ENCODE measurements at places on chromosomes 13 and 19.
A peak's percentile ranks its signal among the peaks of the same experiment; 100 is the strongest.

DNA sequence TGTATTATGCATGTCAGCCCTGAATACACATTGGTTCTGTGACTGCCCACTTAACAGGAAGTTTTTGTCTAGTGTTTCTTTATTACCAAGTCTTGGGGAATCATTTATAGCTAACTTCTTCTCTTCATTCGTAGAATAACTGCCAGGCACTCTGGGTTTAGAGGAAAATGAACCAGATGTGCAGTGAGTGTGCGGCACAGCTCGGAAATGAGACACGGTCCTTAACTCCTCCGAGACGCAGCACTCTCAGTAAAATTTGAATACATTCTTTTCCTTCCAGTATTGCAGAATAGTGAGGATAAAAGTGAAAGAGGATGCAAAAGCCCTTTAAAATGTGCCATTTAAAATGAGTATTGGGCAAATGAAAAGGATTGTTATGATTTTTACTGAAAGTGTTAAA, 29.2 kb downstream of the ATP8A2 start:
- H3K4me1 ChIP-seq = no peaks in the 10 kb centered on the region
- no peak overlapping the region for H3K4me3 ChIP-seq
- no peak overlapping the region for H3K27ac ChIP-seq
- H3K27me3 ChIP-seq = no peaks in the 10 kb centered on the region
- DNase-seq = no peak

- H3K27me3 ChIP-seq = peaks cover 7% of the 10 kb centered on the region
- H3K36me3 ChIP-seq = no peaks in the 10 kb centered on the region
- DNase-seq = no peak
Measured at GRCh38 chr19:1295169-1296012, 9.7 kb downstream of the EFNA2 start.

- no peak overlapping the region for H3K4me3 ChIP-seq
- no peak overlapping the region for H3K27ac ChIP-seq
- H3K4me1 ChIP-seq = peaks cover 7% of the 10 kb centered on the region
- no peak for DNase-seq
Measured at GRCh38 chr13:27130979-27131623, 40.5 kb downstream of the USP12 start.

GRCh38 chr13:110712849-110713641, 455 bp upstream of the ING1 start:
- H3K4me1 ChIP-seq = peaks cover 2% of the 10 kb centered on the region
- no peaks in the 10 kb centered on the region for H3K36me3 ChIP-seq
- DNase-seq = peak; percentile 100
- peak overlapping the region; percentile 93 for H3K4me3 ChIP-seq

DNA sequence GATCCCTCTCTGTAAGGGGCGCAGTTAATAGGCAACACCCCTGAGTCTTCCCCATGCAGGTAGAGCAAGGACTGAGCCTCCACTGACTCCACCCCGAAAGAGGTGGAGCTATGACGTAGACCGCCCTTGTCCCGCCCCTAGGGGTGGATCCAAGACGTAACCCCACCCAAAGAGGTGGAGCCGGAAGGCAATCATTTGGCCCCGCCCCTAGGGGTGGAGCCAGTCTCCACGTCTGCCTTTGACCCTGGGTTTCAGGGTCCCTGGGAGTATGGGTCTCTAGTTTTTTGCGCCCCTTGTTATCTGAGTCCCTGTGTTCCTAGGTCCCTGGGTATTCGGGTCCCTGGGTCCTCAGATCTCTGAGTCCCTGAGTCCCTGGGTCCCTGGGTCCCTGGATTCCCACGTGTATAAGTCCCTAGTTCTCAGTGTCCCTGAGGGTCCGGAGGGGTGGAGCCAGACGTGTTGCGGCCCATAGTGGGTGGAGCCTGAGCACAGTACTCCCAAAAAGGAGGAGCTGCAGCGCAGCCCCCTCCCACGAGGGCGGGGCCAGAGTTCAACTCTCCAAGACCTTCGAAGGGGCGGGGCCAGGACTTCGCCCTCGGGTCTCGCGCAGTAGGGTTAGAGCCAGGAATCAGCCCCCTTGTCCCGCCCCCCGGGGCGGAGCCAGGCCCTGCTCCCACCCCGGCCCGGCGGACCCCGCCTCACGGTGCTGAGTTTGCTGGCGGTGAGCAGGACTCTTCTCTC, 5.3 kb downstream of the DENND1C start:
- no peak overlapping the region for H3K4me3 ChIP-seq
- no peaks in the 10 kb centered on the region for H3K27me3 ChIP-seq
- H3K36me3 ChIP-seq = no peaks in the 10 kb centered on the region
- no peak overlapping the region for H3K27ac ChIP-seq
